ENCODE measurements at places on chromosomes 7 and 10.

DNA sequence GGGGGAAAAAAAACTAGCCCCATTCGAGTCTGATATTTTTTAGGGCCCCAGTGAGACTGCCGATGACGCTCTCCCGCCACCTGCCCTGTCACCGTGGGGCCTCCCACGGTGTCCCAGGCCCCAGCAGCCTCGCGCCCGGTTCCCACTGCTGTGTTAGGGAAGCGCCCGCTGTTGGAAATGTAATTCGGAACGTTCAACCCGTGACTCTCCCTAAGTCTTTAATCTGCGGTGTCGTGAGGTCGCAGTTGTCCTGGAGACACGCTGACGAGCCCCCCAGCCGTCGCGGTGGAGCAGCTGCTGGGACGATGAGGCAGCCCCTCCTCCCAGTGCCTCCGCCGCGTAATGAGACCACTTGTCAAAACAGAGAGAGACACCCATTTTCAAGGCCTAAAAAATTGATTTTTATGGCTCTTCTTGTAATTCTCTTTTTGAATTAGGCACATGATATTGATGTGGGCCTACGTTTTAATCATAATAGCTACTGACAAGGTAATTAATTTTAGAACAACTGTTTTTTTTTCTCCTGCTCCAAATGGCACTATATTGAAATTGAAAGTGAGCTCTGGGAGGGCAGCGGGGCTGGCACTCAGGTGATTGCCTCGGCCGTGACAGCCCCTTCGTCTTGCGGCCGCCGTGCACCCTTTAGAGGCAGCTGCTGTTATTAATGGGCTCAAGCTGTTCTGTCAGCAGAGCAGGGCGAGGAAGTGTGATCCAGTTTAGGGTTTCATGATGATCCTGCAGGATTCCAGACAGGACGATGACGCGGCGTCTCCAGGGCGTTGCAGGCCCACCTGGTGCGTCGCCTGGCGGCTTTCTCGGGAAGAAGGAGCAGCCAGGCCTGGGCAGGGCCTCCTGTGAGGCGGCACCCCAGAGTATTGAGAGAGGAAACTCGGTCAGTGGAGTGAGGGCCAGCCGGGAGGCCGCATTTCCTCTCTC lies 63.3 kb downstream of the NKX6-2 start:
- DNase-seq, result no peak

DNA sequence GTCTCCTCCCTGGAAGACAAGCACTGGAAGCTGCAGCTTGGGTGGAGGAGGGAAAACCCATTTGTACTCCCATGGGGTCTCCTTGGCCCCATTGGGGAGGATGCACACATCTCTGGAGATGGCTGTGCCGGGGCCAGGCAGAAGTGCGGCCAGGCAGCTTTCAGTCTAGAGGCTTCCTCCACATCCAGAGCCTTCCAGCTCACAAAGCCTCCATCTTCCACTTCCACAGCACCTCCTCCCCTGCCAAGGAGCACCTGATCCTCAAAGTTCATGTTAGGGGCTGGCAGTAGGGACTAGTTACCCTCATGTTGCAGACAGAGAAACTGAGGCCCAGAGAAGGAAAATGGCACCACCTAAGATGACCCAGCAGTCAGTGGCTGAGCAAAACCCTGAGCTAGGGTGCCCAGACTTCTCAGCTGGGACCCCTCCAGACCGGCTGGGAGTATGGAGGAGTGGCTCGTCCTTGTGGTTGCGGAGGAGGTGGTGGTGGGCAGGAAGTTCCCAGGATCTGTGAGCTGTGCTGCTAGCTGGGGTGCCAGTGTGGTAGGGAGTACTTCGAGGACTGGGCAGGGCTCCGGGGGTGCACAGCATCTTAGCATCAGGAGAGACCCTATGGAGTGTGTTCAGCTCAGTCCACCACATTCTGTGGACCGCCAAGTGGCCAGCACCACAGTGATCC lies 44.2 kb downstream of the ADCYAP1R1 start:
- no peak for DNase-seq

- DNase-seq, result no peak
Measured at GRCh38 chr10:122471531-122472177, 10.3 kb downstream of the HTRA1 start.

DNA sequence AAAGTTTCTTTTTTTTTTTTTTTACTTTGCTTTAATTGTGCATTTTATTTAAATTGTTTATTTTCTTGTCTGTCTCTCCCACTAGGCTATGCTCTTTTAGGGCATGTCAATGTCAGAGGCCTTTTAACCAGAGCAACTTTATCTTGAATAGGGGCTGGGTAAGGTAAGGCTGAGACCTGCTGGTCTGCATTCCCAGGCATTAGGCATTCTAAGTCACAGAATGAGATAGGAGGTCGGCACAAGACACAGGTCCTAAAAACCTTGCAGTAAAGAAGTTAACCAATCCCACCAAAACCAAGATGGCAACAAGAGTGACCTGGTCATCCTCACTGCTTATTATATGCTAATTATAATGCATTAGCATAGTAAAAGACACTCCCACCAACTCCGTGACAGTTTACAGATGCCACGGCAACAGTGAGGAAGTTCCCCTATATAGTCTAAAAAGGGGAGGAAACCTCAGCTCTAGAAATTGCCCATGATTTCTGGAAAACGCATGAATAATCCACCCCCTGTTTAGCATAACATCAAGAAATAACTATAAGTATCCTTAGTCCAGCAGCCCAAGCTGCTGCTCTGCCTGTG lies 47.0 kb upstream of the FRMD4A start:
- no peak for DNase-seq

GRCh38 chr7:157429680-157430224 lies 92.9 kb downstream of the DNAJB6 start:
- DNase-seq, result no peak

GRCh38 chr7:74084722-74085578 lies 1.3 kb downstream of the LIMK1 start:
- no peak for DNase-seq

DNA sequence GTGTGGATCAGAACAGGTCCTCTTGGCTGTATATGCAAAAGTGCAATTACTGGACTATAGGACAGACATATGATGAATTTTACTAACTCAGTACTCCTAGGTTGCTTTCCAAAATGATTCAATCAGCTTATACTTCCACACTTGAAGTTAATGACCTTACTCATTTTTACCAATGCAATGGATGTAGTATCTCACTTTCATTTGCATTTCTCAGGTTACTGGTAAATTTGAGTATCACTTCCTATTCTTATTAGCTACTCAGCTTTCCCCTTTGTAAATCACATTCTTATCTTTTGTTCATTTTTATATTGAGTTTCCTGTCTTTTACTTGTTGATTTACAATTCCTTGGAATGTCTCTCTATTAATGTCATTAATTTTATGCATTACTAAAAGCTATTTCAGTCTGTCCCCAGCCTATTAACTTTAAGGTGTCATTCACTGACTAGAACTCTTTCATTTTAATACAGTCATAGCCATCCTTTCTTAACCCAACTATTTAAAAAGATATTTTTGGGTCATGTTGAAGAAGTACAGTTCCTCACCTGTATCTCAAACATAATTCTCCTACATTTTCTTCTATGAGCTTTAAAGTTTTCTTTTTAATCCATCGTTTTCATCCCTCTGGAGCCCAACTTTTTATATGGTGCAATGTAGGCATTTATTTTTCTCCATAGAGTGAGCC lies 88.6 kb downstream of the VIM start:
- DNase-seq, result no peak

GRCh38 chr7:2811476-2812113 lies 32.5 kb downstream of the GNA12 start:
- no peak for DNase-seq

DNA sequence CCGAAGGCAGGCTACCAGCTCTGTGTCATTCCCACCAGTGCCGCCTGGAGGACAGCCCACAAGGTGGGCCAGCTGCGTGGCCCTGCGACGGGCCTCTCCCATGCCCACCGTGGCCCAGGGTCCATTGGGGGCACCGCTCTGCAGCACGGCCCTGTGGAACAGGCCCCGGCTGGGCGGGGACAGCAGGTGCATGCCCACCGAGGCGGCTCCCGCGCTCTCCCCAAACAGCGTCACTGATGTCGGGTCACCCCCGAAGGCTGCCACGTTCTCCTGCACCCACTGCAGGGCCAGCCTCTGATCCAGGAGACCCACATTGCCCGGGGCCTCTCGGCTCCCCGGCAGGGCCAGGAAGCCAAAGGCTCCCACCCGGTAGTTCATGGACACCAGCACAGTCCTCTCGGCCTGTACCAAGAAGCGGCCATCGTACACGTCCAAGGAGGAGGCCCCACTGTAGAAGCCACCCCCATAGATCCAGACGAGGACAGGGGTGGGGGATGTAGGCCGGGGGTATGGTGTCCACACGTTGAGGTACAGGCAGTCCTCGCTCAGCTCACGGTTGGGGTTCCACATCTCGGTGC lies 2.3 kb downstream of the ACHE start:
- DNase-seq, result no peak

Data from vagina (tissue), 2 donors.